Stimulated activated naive CD8-positive, alpha-beta T cell treated with anti-CD3 and anti-CD28 coated beads, Interleukin-15, Interleukin-2, amounts not matched to agents 100 U/mL and 50 U/mL, for 24 hours (primary cell): ENCODE measurements at places on chromosomes 12 and 14.

GRCh38 chr12:93223440-93224426, 154.0 kb upstream of the NUDT4 start:
- no peak for DNase-seq

DNA sequence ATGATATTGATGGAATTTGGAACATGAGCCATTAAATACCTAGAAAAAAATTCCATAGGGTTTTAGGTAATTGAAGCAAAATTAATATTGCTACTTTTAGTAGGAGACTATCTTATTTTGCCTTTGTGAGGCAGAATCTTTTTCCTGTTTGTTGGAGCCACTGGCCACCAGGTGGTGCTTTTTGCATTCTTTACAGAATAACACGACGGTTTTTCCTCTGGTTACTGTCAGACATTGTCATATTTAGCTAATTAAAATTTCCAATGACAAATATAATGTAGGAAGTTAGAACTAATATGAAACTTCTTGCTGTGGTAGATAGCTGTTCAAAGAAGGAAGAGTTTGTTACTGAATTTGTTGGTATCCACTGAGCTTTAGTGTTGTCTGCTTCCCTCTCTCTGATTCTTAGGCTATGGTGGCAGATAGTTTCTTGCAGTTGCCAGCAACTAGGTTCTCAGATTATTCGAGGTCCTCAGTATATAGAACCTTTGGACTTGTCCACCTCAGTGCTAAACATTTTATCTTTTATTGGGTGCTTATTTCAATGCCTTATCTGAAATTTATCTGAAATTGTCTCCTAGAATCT, 25.7 kb downstream of the RAB21 start:
- DNase-seq = peak; percentile 31

- no peak for DNase-seq
These were observed 4.1 kb upstream of the TAS2R14 start for GRCh38 chr12:10943167-10943566.

DNA sequence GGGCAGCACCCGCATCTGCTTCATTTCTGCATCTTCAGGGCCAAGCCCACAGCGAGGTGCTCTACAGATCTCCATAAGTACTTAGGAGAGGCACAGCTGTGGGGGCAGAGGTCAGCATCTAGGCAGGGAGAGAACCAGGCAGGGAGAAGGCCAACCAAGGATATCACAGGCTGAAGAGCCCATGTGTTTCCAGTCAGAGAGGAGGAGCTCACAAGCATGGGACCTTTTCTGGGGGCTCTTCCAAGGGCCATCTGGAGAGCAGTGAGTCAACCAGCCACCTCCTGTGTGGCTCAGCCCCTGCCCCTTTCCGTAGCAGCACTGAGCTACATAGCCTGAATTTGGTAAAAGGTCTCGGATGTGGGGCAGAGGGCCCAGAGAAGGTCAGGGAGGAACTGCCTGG, 78.5 kb downstream of the ARL6IP4 start:
- no peak for DNase-seq

DNA sequence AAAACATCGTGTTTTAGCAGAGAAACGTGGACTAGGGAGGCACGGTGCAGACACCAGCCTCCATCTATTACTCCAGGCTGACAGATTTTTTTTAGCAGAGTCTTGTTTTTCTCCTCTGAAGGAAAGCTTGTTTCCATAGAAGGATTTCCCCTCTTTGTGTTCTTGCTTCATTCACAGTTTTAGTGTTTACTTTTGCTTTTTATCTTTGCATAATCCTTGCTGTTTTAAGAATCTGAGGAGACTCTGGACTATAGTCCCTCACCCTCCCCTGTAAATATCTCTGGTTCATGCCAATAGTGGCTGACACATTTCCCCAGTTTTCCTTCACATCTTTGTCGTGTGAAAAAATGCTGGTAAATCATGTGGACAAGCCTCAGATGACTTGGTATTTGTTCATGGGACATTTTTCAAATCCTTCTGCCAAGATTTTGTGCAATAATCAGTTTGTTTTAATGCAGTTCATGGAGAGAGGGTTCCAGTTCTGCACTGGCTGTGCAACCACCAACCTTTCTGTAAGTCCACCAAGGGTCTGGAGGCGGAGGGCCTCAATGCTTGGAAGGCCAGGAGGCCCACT, 39.9 kb upstream of the TMCC3 start:
- no peak for DNase-seq

DNA sequence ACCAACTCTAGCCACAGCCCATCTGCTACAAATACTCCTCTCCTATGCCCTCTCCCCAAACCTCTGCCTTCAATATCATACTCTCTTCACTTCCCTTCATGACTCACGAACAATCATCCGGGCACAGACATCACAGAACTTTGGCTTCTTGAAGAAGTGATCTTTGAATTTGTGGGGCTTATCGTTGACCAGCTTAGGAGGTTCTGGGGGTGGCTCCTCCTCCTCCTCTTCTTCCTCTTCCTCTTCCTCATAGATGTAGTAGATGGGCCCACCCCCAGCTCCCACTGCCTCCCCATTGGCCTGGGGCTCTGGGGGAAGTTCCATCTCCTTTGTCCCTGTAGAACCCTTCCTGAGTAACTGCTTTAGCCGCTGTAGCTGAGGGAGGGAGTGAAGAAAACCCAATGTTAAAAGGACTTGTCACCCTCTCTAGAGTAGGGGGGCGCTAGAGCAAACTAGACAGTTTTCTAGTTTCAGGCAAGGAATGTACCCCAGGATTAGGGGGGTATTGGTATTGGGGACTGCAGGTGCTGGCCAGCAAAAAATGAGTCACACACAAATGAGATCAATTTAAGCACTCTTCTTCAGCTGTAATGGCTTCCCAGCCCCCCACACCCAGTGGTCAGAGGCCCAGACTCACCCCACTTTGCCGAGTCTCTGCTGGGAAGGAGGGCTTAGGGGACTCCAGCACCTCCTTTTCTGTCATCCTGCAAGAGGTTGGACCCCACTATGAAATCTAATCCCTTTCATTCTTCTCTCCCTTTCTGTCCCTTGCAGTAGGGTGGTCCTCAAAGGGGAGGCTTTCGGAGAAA, 1.8 kb downstream of the STAC3 start:
- peak; percentile 12 for DNase-seq

GRCh38 chr12:93245543-93245942, 132.2 kb upstream of the NUDT4 start:
- DNase-seq = peak; percentile 27

DNA sequence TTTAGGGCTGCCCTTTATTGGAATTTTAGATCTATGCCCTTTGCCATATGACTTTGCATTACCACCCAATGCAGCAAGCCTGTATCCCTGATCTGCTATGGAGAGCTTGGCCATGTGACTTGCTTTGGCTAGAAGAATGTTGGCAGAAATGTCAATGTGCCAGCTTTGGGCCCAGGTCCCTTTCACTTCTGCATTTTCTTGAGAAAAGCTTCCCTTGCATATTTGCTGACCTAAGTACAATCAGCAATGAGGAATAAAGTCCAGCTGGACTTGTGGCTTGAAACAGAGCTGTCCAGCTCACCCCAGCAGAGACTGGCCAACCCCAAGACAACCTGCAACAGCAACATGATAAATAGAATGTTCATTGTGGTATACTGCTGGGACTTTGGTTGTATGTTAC, 135.9 kb downstream of the PAH start:
- DNase-seq = no peak

- DNase-seq = no peak
These were observed 142.4 kb downstream of the ITPR2 start for GRCh38 chr12:26690601-26691000.

GRCh38 chr12:122306407-122306806, 40.1 kb upstream of the VPS33A start:
- no peak for DNase-seq

DNA sequence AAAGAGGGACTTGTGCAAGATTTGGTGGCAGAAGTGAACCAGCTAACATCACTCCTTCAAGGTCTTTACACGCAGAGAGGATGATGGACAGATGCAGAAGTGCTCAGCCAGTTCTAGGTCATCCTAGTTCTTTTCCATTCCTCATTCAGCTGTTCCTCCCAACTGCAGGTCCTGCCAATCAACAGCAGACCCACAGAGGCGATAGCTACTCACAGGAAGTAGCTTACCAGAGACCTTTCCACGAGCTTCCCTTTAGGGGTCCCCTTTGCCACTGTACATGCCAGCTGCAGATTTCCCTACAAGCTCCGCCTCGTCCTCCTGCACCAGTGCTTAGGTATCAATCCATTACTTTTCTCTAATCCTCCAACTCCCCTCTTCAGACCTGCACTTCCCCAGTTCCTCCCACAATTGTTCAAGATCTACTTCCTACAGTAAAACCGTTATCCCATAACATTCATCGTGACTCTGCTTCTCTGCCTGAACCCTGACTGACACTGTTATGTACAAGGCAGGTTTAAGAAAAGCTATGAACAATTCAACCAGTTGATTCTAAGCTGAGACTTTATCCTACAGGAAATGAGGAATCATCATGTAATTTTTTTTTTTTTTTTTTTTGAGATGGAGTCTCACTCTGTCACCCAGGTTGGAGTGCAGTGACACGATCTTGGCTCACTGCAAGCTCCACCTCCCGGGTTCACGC, 22.5 kb downstream of the RECQL start:
- DNase-seq = no peak

DNA sequence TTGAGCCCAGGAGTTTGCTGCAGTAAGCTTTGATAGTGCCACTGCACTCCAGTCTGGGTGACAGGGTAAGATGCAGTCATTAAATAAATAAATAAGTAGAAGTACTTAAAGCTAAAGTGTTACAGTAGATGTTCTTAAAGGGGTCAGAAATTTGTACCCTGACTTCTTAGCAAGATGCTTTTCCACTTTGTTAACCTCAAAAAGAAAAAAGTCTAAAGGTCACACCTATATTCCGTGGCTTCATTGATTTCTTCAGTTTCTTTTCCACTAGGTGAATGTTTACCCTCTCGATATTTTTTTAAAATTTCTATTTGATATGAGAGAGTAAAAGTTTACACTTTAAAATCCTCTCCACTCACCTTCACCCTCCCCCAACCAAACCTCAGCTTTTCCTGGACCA, 64.3 kb upstream of the PLEKHA5 start:
- DNase-seq = no peak

- no peak for DNase-seq
These were observed 528.6 kb downstream of the FUT8 start for GRCh38 chr14:65941091-65941490.

DNA sequence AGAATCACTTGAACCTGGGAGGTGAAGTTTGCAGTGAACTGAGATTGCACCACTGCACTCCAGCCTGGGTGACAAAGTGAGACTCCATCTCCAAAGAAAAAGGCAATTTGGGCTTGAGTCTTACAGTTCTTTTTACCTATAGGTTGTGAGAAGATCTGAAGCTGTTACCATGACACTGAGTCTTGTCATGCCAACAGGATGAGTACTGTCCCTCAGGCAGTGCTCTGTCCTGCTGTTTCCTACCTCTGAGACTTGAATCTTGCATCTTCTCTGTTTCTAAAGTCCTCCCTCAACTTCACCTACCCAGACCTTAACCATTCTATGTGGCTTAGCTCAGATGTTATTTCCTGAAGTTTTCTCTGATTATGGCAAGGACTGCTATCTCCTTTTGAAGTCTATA, 400.8 kb upstream of the PRICKLE1 start:
- no peak for DNase-seq

- no peak for DNase-seq
These were observed 1.8 kb downstream of the LRIG3 start for GRCh38 chr12:58918469-58918844.
